ENCODE measurements at places on chromosomes 2 and 18. TPM values are rescaled to one million over a fixed set of nuclear protein-coding genes. Genes with fewer than 3 reads are reported as not detected.

The CD8B2 gene
- total RNA-seq = under 0.01 TPM

The RAB17 gene
- not detected for total RNA-seq

The ABHD1 gene
- total RNA-seq = not detected

The GPBAR1 gene
- total RNA-seq = 0.25 TPM

The IL36B gene
- not detected for total RNA-seq

The LRP1B gene
- total RNA-seq = 52.1 TPM

The ANKRD36 gene
- 258 TPM for total RNA-seq

The REG3G gene
- not detected for total RNA-seq

The KCNIP3 gene
- total RNA-seq = 3.0 TPM

The HOXD8 gene
- 0.25 TPM for total RNA-seq

The DSC3 gene
- total RNA-seq = 0.49 TPM

The LRP2 gene
- total RNA-seq = 0.49 TPM

The MOGAT1 gene
- total RNA-seq = not detected

The NDC80 gene
- 3.4 TPM for total RNA-seq

The IL37 gene
- total RNA-seq = not detected

The CLIP4 gene
- 27.5 TPM for total RNA-seq

The REL gene
- total RNA-seq = 4.9 TPM

Measured in temporal lobe (tissue), 4 donors.